GOT3 (cell line): ENCODE measurements at places on chromosomes 13 and 19.
A peak's percentile ranks its signal among the peaks of the same experiment; 100 is the strongest.

GRCh38 chr13:50125304-50125553 is 110.0 kb downstream of the KCNRG start:
- peak; percentile 55 for DNase-seq

DNA sequence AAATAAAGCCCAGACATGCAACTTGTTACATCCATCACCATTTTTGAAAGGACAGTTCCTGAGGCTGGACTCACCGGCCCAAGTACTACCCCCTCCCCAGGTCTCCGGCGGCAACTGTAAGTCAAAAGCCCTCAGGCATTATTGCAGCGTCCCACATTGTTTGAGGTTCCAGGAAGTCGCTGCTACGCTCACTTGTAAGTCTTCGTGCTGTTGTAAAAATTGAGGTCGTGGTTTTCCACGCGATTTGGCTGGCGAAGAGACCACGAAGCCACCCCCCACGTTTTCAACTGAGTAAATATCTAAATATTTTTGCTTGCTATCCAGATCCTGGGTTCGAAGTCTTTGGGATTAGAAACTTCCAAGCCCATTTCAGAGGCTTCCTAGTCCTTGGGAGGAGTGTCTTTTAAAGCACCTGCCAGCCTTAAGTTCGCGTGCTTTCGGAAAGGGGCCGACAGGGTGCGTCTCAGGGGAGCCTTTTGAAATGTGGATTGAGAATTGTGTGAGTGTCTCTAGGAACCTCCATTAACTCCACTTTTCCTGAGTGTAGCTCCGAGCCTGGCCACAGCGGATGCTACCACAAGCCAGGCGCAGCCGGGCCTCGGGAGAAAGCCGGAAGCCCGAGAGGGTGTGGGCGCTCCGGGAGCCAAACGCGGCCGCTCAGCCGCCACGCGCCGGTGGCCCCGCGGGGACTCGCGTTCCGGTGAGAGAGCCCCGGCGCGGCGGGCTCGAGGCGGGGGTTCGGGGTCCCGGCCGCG is 434 bp upstream of the FNDC3A start:
- DNase-seq, result no peak

- DNase-seq, result no peak
These were observed 6.0 kb upstream of the CCNP start for GRCh38 chr19:40232479-40232878.

- no peak for DNase-seq
These were observed 5.8 kb downstream of the CBARP start for GRCh38 chr19:1231729-1232637.

GRCh38 chr13:109669234-109669612 is 117.2 kb downstream of the IRS2 start:
- DNase-seq, result no peak

DNA sequence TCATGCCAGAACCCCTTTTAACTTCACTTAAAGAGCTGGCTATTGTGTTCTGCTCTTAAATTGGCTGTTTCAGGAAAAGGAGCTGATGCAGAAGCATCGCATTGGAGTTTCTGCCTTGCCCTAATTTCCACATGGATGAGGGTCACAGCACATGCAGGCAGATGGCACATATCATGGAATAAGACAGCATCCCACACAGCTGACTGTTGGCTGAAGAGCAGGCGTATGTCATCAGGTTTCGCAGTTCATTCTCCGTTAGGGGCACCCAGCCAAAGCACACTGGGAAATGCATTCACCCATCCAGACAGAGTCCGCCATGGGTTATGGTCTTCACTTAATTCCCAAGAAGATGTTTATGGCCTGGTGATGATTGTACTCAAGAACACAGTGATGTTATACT is 572.5 kb downstream of the LIG4 start:
- no peak for DNase-seq

DNA sequence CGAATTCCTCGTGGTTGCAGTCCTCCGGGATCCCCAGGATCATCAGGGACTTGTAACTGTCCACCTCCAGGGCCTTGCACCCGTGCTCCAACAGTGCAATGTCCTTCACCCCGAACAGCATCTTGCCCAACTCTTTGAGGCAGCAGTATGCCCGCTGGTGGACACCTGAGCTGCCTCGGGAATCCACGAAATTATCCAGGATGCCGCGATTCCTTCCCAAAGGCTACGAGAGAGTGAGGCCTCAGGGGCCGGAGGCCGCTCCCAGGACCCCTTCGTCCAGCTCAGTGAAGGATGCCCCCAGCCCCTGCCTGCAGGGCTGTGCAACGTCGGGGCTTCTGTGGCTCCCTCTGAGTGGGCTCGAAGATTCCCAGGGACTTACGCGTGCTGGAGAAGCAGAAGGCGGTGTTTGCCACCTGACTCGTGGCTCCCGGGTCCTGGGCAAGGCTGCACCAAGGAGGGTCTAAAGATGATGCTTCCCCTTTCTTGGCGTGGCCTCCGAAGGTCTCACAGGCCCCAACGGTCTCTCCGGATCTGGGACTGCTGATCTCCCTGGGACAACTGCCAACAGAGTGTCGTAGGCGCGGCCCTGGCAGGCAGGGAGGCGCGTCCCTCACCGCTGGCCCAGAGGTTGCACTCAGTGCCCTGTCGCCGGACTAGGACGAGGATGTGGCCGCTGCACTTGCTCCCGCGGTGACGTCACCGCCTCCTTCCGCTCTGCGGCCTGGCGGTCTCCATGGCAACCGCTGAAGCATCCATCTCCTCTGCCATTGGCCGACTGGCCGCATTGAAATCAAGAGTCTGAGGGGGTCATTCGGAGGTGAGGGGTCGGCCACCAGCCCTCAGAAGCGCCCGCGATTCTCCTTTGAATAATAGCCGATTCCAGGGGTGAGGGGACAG is at the start of gene PNMA8C:
TSS of gene PNMA8C (minus strand) at position 698 of the 897 bp plus-strand sequence. CDS start at position 121, 577 bp downstream.
- no peak for DNase-seq

GRCh38 chr19:42291435-42291810 is 10.5 kb upstream of the PRR19 start:
- no peak for DNase-seq

DNA sequence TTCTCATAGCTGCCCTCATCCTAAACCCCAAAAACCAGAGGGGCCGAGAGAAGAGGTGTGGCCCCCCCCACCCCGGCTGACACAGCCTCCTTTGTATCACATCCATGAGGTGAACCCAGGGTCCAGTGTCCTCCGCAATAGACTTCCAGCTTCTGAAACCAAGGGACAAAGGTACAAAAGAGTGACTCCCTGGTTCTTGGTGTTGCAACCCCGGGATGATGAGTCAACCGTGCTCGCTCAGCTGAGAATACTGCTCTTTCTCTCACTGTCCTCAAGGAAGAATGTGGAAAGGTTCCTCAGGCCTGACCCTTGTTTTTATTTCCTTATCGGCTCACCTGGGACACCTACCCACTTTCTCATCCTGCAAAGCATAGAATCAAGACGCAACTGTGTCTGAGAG is 5.5 kb downstream of the SLC15A1 start:
- no peak for DNase-seq

DNA sequence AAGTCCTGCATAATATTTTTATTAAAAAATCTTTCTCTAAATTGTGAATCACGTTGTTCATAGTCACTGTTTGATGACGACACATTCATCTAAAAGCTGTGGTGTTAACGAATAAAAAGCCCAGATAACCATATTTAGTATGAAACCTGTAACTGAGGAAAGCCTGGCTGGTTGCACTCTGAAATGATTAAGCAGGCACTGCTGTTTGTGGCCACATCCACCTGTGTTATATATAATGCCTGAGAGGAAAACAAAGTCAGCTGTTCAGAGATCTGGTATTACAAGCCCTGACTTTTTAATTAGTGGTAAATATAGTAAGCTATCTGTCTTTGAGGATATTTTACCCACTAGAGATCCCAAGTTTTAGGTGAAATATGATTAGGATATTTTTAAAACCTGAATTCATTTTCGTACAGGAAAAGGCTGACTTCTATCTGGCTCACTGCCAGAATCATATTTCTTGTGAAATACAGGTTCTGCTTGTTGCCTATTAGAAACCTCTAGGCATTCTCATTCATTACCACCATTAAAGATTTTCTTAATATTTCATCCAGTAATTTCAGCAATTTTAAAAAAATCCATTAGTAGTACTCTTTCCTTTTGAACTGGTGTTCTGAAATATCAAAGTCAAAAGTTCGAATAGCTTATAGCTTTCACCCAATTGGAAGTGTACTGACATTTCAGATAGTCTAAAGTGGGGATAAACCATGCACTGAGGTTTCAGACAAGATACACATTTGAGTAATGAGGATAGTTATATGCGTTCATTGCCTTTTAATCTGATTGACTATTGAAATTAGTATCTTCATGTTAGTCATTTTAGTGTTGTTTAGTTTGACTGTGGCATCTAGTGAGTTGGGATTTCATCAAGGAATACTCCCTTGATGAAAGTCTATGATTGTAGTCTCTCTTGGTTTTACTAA is 79.7 kb downstream of the LMO7 start:
- no peak for DNase-seq

DNA sequence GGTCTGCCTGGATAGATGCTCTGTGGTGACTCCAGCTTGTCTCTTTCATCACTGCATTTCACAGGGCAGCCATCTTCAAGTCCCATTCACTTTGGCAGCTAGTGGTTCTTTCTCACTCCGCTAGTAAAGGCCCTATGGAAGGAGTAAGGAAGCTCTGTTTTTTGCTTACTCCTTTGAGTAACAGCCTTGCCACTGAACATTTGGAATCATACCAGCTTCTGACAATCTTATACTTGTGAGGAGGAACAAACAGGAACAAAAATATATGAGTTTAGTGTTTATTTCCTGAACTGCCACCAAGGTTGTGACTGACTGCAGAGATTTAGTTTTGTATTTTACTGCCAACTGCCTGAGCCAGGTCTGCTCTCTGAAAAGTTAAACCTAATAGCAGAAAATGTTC is 38.7 kb downstream of the KCTD4 start:
- DNase-seq, result no peak

GRCh38 chr19:51653162-51653561 is 6.5 kb upstream of the SIGLEC14 start:
- DNase-seq, result no peak

- no peak for DNase-seq
These were observed 52.8 kb downstream of the TNFRSF19 start for GRCh38 chr13:23622985-23623384.

DNA sequence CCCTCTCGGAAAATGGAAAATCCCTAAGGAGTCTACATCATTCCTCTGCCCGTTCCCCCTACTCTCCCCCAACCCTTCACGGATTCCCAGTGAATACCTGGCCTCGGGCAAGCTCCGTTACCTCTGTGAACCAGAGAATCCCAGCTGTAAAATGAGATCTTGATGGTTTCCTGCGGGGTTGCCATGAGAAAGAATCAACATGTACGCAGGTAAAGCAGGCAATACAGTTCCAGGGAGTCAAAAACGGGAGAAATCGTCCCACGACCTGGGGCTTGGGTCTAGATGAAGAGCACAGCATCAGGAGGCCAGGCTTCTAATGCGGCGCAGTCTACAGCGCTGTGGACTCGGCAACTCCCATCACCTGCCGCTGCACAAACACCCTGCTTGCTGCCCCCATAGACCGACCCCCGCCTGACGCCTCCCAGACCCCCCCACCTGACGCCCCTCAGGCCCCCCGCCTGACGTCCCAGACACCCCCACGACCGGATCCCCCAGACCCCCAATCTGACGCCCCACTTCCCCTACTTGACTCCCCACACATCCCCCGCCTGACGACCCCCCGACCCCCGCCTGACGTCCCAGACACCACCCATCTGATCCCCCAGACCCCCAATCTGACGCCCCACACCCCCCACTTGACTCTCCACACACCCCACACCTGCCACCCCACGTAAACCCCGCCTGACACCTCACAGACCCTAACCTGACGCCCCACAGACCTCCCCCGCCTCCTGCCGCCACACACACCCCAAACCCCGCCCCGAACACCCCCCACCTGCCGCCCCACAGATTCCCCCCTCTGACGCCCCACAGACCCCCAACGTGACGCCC is 680 bp downstream of the LIG4 start:
- no peak for DNase-seq

GRCh38 chr19:17455308-17456123 is 5.2 kb downstream of the NXNL1 start:
- no peak for DNase-seq

DNA sequence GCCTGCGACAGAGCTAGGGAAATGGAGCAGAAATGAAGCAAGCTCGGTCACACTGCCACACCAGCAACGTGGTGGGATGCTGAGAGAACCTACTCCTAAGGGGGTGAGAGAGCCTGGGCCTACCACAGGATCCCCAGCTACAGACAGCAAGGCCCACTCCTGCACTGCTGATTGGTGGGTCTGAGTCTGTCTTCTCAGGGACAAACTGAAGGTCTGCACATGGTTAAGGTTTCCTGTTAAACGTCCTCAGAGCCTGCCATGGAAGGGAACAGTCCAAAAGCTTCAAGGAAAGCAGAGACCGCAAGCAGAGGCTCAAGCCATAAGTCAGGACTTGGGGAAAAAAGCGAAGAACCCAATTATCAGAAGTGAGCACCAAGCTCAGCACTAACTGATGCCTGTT is 53.5 kb upstream of the MED4 start:
- DNase-seq, result no peak
